ENCODE measurements at places on chromosomes 2 and 18.
A peak's percentile ranks its signal among the peaks of the same experiment; 100 is the strongest.

DNA sequence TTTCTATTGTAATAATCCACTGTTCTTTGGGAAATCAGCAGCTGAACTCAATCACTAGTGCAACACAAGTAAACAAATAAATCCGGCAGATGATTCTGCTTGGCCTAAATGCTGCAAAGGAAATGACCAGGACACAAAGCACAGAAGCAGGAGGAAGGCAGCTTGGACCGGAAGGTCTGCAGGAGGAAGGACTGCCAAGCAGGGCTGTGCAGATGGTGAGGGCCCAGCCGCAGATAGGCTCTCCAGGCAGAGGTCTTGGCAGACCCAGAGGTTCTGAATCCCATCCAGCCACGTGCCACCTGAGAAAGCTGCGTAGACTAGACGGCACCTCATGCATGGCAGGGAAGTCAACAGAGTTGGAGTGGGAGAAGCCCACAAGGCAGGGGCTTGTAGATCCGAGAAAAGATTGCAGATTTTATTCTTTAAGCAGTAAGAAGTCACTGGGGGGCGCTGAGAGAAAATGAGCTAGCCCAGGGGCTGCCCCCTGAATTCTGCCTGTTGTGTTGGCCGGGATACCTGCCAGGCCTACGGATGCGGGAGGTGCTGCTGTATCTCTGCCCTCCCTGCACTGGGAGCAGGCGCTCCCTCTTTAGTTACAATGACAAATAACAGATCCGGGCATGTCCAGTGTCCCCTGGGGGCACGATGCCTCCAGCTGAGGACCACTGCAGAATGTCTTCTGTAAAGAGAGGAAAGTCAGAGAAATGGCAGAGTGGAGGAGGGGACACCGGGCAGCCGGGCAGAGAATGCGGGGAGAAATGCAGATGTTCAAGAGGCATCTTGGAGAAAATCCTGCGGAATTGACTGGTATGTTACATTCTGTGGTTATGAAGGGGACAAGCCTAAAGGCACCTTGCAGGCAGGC, 153.5 kb downstream of the PXDN start:
- DNase-seq: peak; percentile 33

GRCh38 chr2:165632594-165632993, 161.5 kb downstream of the GALNT3 start:
- no peak for DNase-seq

DNA sequence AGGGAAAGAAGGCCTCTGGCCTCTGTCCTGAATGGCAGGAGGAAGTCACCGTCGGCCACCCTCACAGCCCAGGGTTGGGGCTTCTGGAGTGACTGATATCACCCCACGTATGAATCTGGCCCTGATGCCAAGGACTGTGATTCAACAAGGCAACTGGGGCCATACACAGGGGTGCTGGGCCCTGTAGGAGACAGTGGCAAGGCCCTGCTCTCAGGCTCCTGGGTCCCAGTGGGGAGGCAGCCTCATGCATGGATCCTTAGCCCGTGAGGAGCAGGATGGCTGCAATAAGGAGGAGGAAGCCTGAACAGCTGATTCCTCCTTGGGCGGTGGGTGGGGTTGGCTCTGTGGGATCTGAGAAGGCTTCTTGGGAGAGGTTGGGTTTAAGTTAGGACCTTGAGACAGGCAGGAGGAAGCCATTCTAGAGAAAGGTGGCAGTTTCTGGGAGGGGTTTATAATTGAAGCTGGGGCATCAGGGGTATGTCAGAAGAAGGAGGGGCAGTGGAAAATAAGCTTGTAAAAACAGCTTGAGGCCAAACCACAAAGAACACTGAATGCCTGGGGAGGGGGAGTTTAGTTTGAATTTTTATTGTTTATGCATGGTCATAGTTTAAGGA, 42.8 kb upstream of the LAPTM4A start:
- DNase-seq: no peak

DNA sequence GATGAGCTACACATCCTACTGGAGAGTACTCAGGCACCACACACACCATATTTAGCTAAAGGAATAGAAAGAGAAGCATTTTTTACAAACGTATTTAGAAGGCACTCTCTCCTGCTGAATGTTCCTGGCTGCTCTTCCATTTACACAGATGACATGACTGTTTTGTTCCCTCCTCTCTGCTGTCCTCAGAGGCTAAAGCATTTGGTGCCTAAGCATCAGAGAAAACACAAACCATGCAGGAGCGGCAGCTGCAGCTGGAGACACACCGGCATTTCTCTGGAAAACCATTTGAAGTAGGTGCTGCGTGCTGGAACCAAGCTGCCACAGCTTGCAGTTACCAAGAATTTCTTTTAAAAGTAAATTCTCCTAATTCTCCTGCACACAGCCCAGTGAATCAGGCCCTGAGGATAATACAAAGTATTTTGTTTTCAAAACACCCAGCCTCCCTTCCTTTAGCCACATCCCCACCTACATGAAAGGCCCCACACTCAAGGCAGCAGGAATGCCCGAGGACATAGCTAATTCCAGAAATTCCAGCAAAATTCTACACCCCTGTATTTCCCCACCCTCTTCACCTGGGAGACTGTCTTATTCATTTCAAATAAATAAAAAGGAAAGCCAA, 488.9 kb upstream of the SOX11 start:
- DNase-seq: no peak

DNA sequence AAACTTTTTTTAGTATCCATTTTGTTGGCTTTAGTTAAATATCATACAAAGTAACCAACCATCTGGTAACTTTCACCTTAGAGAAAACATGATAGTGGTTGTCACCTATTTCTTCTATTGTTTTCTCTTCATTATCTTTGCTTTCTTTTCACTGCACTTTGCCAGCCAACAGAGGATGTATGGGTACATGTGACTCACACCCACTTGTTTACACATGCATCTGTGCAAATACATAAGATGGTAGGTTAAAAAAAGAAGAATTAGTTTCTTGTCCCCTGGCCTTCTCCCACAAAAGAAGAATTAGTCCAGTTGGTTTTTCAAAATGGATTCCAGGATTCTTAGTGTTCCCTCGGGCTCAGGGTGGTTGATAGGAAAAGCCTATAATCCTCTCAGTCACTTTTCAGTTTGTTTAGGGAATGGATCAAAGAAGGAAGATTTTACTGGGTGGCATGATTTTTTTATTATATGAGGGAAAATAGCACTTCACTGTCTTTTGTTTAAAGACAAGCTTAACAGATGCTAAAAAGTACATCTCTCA, 46.6 kb downstream of the CDK15 start:
- no peak for DNase-seq

GRCh38 chr2:25078170-25079049, 36.5 kb downstream of the EFR3B start:
- DNase-seq: peak; percentile 52

GRCh38 chr2:9021563-9022211, 18.2 kb upstream of the MBOAT2 start:
- no peak for DNase-seq

DNA sequence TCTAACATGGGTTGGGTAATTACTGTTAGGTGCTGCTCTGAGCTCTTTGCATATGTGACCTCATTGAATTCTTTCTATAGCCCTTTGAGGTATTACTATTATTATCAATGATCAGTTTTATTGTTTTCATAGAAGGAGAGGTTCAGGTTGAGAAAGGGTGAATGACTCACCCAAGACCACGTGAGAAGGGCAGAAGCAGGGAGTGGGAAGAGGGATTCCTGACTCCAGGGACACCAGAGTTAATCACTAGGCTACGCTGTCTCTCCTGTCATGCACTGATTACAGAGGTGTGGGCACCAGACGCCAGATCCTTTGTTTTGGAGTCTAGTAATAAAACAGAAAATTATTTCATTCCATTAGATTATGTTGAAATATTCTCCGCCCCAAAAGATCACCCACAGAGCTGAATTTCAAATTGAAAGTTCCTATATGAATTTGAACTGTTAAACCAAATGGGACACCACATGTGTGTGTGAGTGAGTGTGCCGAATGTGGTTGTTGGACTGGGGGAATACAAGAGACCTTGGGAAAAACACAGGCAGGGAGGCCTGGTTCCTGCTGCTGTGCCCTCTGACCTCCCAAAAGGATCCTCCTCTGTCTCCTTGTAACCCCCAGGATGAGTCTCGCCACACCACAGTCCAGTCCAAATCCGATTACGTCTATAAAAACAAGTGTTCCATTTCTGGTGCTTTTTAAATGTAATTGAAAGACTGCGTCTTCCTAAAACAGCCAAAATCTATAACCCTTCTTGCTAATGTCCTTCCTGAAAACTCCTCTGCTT, 215.4 kb downstream of the ZNF521 start:
- DNase-seq: no peak

DNA sequence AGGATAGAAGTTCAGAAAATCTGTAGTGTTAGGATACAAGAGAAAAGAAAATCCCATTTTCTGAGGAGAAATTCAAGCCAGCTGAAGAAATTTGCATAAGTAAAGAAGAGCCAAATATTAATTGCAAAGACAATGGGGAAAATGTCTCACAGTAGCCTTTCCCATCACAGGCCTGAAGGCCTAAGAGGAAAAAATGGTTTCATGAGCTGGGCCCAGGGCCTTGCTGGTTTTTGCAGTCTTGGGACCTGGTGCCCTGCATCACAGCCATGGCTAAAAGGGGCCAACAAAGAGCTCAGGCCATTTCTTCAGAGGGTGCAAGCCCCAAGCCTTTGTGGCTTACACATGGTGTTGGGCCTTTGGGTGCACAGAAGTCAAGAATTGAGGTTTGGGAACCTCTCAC, 413.6 kb upstream of the CYRIA start:
- DNase-seq: no peak

DNA sequence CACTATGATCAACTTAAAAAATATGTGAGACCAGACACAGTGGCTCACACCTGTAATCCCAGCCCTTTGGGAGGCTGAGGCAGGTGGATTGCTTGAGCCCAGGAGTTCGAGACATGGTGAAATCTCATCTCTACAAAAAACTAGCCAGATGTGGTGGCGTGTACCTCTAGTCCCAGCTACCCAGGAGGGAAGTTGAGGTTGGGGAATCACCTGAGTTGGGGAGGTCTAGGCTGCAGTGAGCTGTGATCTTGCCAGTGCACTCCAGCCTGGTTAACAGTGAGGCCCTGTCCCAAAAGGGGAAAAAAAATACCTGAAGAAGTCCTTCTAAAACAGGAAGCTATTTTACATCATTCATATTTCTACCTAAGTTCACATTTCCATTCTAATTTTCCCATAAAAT, 144.0 kb downstream of the EML6 start:
- DNase-seq: no peak

DNA sequence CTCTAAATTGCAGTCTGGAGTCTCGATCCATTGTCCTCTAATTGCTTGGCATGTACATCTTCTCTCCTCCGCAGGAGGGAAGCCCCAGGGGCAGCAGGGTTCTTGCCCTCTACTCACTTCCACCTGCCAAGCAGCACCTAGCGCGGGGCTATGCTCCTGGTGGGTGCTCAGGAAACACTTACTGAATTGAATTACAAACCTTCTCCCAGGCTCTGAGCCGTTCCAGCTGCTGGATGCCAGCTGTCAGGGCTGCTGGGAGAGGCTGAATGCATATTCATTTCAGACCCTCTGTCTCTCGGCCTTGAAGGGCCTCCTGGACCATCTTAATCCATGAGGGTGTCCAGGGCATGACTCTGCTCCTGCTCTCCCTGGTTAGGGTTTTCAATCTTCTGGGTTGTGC, 94.0 kb downstream of the CELF4 start:
- no peak for DNase-seq

DNA sequence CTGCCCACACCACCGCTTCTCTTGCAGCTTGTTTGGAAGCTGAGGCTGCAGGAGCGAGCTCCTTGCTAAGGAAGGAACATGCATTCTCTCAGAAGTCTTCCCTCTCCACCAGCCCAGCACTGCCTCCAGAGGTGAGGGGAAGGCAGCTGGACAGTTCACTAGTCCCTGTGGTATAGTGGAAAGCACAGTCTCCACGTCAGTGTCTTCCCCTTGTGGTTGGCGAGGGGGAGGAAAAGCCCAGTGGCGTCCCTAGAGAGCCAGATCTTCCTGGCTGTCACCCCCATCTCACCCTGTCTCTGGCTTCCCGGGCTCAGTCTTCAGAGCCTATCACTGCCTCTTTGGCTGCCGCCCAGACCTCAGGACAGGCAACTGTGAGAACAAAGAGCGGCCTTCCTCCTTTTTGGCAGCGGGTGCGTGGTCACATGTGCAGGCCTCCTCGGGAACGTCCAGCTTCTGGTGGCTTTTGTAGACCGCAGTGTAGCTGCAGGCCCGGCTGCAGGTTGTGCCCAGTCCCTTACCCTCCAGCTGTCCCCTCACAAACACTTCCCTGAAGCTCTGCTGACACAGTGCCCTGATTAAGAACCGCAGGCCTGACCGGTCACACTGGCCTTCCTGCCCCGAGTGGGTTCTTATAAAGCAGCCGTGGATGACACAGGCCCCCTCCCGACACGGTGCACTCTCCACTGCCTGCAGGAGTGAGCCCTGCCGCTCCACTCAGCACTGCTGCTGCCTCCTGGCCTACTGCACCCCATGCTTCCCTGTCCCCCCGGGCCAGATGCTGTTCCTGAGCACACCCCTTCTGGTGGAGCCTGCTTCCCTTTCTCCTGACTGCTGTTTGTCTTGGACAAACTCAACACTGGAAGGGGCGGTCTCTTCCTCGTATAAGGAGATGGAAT, 90.9 kb downstream of the RNF144A start:
- no peak for DNase-seq

DNA sequence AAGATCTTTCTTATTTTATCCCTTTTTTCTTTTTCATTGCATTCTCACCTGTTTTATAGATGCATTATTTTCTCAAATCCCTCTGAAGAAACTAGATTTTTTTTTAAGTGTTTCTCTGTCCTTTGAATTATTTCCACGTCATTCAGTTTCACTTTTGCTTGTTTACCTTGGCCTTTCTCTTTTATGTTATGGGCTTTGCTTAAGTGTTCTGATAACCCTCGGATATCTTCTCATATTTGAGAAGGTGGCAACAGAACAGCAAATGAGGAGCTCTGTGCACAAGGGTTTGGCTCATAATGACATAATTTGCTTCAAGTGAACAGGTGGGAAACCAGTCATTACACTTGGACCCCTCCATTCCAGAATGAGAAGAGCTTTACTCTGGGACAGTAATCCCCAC, 111.9 kb downstream of the C1D start:
- DNase-seq: no peak

GRCh38 chr2:199779589-199779988, 71.4 kb downstream of the FTCDNL1 start:
- DNase-seq: no peak

- no peak for DNase-seq
These were observed 51.8 kb downstream of the FSIP2 start for GRCh38 chr2:185790361-185790760.
